ENCODE measurements at places on chromosomes 5 and 9.

- no peak for DNase-seq
Measured at GRCh38 chr5:142437563-142437962, 112.7 kb upstream of the SPRY4 start.

GRCh38 chr5:132854301-132854700 lies 12.0 kb downstream of the GDF9 start:
- no peak for DNase-seq

DNA sequence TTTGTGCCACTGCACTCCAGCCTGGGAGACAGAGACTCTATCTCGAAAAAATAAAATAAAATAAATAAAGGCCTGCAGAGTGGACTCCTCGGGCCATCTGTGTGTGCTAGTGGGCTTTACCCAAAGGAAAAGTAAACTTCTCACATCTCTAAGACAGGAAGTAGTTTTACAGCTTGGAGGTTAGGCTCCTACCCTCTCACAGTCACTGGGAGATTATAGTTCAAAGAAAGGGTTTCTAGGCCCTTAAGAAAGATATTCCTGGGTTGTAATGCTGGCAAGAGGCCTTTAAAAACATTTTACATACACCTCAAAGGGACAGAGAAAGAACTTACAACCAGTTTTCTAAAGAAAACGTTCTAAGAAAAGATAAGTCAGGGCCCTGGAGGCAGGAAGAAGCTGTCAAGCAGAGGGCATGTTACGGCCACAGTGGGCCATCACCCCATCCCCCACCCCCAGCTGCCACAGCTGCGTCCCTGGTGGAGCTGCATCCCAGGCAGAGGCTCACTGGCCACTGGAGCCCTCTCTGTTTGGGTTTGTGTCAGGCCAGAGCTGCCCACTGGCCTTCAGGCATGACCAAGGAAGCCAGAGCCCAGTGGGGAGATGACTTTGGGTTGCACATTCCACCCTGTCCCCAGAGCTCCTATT lies 78.1 kb upstream of the CDK20 start:
- no peak for DNase-seq

DNA sequence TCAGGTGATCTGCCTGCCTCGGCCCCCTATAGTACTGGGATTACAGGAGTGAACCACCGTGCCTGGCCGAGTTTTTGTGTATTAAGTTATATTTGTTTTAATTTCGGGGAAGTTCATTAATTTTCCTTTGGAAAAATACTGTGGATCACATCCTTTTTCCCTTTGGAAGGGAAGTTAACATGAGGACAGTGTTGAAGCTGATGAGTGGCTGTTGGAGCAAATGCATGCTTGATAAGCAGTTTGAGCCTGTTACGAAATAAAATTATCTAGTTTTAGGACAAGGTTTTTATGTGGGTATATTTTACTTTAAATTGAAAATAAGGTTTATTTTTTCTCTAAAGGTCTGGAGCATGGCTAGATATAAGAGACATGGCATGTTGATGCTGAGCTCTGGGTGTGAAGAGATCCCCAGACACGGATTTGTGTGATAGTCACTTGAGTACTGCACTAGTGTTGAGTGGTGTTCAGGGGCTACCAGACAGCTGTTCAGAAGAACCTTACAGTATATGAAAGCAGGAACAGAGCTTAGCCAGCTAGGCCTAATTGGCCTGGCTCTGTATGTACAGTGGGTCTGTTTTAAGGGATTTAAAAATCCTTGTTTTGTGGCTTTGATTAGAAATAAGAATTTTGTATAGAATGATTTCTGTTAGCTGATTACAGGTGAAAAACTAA lies 17.4 kb downstream of the LMNB1 start:
- no peak for DNase-seq

GRCh38 chr5:78813286-78813685 lies 164.7 kb upstream of the LHFPL2 start:
- no peak for DNase-seq
